ENCODE measurements at places on chromosomes 5 and 9.
A peak's percentile ranks its signal among the peaks of the same experiment; 100 is the strongest.

- no peak for DNase-seq
Observed at GRCh38 chr5:124654418-124654817, 92.0 kb downstream of the ZNF608 start.

- no peak for DNase-seq
Observed at GRCh38 chr5:124952079-124952478, 205.6 kb upstream of the ZNF608 start.

DNA sequence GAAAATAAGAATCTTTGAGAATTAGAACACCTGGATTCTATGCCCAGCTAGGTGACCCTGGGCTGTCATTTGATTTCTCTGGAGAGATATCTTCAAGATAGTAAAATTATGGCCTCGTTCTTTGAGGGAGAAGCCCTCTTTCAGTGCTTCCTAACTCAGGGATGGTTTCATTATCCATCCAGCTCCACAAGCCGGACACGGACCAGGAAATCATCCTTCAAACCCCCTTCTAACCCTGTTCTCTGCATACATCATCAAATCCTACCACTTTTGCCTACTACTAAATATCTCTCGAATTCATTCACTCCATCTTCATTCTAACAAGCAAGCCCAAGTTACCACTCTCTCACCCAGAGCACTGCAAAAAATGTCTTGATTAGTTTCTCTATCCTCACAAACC is 57.2 kb downstream of the MAPKAP1 start:
- DNase-seq = no peak

DNA sequence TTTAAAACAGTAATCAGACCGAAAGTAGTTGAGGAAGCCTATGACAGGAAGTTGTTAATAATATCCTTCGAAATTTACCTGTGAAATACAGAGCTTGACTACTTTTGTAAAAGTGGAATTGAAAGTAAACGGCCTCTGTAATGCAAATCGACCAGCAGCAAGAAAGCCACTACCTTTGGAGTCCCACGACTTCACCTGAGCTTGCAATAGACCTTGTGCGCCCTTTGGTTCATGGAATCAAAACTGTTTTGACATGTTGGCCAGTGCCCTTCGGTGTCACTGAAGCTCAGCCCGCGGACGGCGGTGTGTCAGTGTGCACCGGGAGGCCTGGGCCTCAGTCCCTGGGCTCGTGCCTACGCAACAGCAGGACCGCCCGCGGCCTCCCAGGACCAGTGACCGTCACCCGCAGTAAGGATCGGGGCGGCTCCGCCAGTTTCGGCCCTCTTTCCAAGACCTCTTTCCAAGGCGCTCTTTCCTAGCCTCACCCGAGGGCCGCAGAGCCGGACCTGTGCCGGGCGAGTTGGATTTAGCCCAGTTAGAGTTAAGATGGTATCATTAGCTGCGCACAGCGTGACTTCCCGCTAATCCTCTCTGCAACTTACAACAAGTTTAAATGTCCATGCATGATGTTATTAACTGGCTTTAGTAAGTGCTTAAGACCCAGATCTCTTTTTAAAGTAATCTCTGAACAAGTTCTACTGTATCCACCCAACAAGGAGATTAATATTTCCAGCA is 223.3 kb downstream of the MEF2C start:
- DNase-seq = no peak

- no peak for DNase-seq
Observed at GRCh38 chr5:168925160-168925559, 346.0 kb upstream of the PANK3 start.

GRCh38 chr5:32004404-32004803 is 169.7 kb downstream of the GOLPH3 start:
- DNase-seq = no peak

DNA sequence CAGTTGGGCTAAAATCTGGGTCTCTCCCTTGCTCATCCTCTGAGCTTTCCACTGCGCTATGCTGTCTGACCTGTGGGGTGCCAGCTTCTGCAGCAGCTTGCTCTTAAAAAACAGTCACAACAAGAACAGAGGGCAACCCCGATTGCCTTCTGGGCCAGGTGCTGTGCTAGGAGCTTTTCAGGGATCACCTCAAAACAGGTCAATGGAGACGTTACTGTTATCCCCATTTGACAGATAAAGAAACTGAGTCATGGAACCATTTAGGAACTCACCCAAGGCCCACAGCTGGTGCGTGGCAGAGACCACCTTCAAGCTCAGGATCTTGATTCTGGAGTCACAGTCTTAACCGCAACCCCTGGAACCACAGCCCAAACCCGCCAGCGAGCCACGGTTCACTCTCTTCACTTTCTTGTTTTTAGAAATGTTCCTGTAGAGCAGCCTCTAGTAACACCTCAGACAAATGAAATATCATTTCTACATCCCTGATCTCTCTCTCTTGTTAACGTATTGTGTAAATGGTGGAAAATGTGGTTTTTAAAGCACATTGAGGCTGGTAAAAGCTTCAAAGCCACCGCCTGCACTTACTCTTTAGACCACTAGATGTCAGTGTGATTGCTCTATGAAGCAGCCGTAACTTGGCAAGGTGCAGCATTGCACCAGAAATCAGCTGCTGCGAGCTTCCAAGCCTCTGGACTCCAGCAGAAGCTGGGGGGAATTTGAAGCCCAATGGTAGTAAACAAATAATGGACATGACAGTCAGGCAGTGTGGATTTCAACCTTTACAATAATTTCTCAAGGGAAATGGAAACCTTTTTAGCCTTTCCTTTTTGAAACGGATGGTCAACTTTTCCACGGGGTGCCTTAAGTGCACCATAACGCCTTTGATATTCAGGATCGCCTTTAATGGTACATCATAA is 1.7 kb downstream of the FYB1 start:
- DNase-seq = peak; percentile 57

- DNase-seq = no peak
Observed at GRCh38 chr5:2879701-2880100, 128.2 kb upstream of the IRX2 start.

DNA sequence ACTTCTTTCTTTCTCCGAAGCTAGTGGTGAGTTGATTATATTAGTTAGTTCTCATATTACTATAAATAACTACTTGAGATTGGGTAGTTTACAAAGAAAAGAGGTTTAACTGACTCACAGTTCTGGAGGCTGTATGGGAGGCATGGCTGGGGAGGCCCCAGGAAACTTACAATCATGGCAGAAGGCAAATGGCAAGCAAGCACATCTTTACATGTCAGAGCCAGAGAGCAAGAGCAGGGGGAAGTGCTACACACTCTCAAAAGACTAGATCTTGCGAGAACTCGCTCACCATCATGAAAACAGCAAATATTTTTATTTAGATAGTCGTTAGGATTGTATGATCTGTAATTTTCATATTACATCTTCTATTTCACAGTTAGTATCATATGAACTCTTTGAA is 711.2 kb downstream of the PTPRD start:
- DNase-seq = no peak

DNA sequence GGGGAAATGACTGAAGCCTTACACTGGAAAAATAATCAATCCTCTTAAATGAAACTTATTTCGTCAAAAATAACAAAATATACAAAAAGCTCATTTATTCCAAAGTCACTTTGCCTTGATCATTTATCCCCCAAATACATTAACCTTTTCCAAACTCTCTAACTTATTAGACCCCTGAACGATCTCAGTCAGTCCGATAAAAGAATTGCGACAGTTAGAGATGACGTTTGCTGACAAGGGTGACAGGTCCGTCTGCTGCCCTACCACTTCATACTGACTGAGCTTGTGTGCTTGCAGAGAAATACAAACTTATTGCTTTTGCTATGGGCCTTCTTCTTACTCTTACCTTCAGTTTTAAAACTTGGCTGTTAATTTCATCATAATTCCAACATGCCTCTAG is 169.7 kb downstream of the ZDHHC21 start:
- no peak for DNase-seq

DNA sequence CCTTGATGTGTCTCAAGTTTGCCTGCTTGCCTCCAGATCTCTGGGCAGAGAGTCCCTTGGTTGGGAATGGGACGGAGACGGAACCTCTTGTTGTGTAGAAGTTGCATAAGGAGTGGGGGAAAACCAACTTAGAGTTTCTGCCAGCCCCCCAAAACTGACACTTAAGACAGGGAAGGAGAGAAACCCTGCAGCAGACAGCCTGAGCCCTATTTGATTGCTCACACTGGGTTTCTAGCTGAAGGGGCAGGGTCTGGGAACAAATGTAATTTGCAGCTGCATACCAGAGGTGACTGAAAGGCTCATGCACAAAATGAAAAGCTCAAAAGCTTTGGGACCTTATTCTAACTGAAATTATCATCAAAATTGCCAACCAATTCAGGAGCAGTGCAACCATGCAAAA is 254.5 kb downstream of the RASEF start:
- no peak for DNase-seq

- peak; percentile 35 for DNase-seq
Observed at GRCh38 chr9:137311171-137311985, 9.3 kb upstream of the NRARP start.

DNA sequence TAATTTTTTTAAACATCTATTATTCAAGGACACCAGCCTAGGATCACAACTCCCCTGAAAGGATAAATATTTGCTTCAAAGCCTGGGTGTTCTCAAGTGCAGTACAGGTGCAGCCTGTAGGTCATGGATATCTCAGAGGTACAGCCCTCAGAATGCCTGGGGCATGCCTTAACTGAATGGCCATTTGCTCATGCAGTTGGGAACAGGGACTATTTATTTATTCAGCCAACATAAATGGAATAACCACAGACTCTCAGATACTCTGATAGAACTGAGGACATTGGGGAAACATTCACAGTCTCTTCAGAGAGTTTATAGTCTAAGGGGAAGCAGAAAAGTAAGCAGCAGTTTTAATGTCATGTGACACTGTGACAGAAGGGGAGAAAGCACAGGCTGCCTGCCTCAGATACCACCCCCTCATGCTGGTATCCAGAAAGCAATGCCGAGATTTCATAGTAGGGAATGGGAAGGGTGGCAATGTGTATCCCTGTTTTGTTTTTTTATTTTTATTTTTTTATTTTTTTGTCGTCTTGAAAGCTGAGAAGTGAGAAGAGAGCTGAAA is 112.6 kb downstream of the MACIR start:
- DNase-seq = no peak

DNA sequence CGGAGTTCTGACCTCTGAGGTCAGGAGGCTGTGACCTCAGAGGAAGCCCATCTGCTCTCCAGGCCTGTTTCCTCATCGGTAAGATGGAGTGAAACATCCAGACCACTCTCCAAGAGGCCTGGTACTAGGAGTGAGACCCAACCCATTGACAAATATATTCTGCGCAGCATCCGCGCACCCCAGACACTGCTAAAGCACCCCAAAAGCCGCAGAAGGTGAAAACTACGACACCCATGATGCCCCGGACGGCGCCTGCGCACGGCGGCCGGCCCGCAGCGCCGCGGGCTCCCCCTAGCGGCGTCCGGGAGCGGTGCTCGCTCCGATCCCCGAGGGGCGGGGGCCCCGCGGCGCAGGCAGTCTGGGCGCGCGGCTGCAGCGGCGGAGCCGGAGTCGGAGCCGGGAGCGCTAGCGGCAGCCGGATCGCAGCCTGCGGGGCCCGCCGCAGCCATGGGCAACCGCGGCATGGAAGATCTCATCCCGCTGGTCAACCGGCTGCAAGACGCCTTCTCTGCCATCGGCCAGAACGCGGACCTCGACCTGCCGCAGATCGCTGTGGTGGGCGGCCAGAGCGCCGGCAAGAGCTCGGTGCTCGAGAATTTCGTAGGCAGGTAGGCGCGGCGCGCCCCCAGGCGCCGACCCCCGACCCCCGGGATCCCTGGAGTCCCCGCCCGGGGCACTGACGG is at the start of gene DNM1:
Gene DNM1 (plus strand): TSS at position 356 of the 683 bp plus-strand sequence. CDS start 92 bp downstream, at position 448.
- DNase-seq = peak; percentile 48

- no peak for DNase-seq
Observed at GRCh38 chr9:133861692-133862091, 123.5 kb upstream of the SARDH start.

- no peak for DNase-seq
Observed at GRCh38 chr5:137560420-137560819, 61.3 kb upstream of the SPOCK1 start.

DNA sequence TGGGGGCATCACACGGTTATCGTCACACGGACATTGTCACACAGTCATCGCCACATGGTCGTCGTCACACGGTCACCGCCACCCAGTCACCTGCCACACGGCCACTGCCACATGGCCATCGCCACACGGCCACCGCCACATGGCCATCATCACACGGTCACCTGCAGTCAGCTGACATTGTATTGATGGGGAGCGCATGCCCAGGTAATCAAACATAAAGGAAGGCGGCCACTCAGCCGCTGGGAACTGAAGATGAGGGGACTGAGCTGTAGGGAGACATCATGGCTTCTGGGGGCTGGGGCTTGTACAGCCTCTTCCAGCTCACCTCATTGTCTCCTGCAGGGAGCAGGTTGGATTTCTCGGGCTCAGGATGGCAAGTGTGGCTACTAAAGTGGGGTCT is 49.2 kb downstream of the MRPL36 start:
- no peak for DNase-seq

- DNase-seq = no peak
Observed at GRCh38 chr9:119907056-119907455, 537.8 kb upstream of the BRINP1 start.
